ENCODE measurements at places on chromosomes 6 and 20.

DNA sequence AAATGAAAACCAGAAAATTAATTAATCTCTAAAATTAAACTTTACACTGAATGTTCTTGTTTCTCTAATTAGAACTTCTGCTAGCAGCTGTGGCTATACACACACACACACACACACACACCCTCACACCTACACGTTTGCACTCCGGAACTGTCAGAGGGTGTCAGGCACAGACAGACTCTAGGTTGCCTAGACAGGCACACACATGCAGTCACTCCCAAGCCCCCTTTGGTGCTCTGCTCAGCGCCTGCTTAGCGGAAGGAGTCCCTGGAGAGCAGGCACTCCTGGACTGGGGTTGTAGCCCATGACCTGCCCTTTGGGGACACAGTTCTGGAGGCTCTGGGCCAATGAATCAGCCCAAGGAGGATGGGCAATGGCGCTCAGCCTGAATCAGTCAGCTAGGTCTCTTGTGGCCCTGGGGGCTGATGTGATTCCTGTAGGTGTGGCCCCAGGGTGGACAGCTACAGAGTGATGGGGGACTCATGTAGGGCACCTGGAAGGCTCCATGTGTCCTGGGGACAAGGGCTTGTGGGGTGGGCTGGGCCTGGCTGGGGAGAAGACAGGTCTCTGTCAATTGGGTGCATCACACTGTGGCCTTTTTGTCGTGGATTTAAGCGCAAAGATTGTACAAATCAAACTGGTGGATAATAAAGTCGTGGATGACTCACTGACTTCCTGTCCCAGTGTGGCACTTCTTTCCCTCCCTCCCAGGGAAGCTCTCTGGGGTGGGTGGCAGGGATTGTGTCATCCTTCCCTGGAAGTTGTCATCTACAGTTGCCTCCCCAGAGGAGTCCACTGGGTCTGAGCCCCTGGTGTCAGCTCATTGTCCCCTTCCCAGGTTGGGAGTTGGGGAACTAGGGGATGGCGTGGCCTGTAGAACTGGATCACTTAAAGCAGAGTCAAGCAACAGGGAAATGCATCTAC lies 8.8 kb downstream of the TMEM151B start:
- DNase-seq, result no peak

- no peak for DNase-seq
Measured at GRCh38 chr20:60837173-60837770, 414.8 kb upstream of the CDH4 start.

GRCh38 chr6:144797881-144798589 lies 512.9 kb downstream of the UTRN start:
- DNase-seq, result no peak

DNA sequence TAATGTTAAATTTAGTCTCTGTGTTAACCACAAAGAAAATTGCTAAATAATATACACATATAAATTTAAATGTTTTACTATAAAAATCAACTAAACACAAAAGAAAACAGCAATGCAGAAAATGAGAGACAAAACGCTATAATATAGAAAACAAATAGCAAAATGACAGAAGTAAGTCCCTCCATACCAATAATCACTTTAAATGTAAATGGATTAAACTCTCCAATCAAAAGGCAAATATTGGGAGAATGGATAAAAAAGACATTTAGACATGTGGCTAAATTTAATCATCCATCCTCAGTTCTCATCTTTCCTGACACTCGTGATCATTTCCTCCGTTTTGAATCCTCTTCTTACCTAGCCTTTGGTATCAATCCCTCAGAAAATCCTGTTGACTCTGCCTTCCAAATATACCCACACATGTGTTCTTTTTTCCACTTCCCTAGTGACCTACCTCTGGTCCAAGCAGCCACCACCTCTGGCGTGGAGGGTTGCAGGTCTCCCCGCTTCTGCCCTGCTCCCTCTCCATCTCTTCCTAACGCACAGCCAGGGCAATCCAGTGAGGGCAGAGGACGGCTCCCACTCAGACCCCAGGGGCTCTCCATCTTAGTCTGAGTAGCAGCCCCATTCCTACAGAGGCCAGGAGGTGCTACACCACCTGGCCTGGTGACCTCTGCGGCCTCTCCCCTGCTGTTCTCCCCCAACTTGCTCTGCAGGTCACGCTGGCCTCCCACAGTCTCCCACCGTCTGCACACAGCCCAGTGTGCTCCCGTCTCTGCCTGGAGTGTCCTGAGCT lies 149.2 kb downstream of the RNASET2 start:
- DNase-seq, result no peak

GRCh38 chr6:12280458-12280857 lies 9.7 kb upstream of the EDN1 start:
- DNase-seq, result no peak

DNA sequence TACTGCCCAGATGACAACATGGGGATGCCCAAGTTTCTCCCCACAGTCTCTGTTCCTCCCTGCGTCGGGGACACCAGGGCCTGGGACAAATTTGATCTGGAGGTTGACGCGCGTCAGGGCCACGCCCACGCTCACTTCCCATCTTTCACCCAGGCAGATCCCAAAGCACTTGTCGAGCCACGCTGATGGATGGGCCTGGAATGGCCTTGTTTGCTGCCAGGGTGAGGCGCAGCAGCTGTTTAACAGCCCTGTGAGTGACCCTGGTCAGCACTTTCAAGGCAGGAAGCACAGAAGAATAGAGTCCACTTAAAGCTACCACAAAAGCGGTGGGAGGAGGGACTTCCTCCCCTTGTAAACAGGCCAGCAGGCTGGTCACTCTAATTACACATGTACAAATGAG lies 324.7 kb upstream of the JARID2 start:
- DNase-seq, result peak; percentile 40

GRCh38 chr6:167121335-167121841 lies 1.5 kb upstream of the CCR6 start:
- no peak for DNase-seq
